CD4-positive, alpha-beta T cell (primary cell): ENCODE measurements at places on chromosomes 7 and 10. TPM values are rescaled to one million over a fixed set of nuclear protein-coding genes. Genes with fewer than 3 reads are reported as not detected.

The ZNF736 gene
- total RNA-seq: 30.8 TPM

The NDUFB2 gene
- 73.7 TPM for total RNA-seq

- DNase-seq: no peak
Measured at GRCh38 chr7:30027065-30027456, 559 bp upstream of the FKBP14 start.

DNA sequence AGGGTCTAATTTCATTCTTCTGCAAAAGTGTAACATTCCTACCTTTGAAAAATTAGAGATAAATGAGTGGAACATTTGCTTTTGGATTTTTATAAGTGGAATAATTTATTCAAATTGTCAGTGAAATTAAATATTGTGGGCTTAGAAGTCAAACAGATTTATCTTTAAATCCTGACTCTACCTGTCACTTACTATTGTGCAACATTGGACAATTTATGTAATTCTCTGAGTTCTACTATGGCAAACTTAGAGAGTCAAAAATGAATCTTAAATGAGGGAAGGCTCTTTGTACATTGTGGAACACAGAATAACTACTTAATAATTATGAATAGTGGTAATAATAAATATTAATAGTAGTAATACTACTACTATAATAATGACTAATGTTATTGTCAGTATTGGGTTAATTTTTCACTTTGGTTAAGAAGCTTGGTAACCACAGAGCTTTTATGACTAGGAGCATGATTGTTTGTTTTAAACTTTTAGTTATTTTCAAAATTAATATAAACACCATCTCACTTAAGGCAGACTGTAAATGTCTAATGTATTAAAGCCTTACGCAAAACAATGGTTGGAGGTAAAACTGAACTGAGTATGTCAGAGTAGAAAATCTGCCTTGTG is 70.0 kb downstream of the PRKG1 start:
- DNase-seq: no peak

GRCh38 chr10:110459600-110459999 is 38.1 kb upstream of the DUSP5 start:
- no peak for DNase-seq

- no peak for DNase-seq
Measured at GRCh38 chr10:70811881-70812280, 3.9 kb upstream of the SGPL1 start.

GRCh38 chr10:34766266-34766600 is 48.9 kb downstream of the PARD3 start:
- DNase-seq: no peak

DNA sequence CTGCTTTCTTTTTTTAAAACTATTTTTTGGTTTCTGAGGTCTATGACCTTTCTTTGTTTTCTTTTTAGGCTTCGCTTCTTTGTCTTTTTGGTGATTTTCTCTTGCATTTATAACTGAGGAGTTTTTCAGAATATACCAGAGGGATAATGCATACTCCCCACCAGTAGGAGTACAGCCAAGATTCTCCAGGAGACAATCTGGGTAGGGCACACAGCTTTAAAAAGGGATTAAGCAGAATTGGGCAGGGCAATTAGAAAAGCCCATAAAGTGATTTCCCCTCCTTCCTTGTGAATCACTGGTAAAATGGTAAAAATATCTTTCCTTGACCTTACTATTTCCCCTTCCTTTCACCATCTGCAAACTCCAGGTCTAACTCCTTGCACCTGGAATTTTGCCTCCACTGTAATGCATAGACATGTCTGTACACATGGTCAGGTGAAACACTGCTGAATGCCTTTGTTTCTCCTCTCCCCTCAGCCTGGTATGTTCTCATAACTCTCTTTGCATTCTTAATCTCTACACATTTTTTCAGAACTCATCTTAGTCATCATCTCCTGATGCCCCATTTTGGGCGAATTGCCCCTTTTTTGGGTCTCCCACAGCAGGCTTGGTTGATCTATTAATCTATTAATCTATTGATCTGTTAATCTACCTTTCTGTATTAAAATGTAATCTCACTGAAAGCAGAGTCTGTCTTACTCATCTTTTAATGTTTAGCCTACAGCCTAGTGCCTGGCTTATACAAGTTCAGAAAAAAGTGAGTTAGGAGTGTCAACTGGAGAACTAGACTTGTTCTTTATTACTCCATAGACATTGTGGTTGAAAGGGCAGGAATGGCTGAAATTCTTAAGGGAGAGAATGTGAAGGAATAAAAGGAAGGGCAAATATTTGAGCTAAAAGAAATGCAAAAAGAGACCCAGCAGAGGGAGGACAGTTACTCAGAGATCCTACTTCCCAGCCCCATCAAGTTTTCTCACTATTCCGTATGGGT is 64.6 kb downstream of the MDFIC start:
- no peak for DNase-seq

DNA sequence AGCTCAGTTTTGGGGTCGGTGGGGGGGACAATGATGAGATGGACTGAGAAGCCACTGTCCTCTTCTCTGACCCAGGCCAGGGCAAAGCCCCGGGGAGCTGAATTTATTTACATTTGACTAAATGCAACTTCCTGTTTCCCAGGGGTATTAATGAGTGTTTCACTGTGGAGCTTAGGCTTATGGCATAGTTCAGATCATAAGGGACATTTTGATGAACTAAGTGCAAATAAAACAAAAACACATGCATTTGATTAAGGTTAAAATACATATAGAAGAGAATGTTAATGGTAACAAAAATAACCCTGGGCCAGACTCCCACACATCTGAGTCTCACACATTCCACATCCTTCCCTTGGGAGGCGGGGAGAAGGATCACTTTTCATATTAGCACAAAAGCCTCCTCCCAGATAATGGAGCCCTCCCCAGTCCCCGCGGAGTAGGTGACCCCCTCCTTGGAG is 320.6 kb downstream of the FRMD4A start:
- no peak for DNase-seq
